ENCODE measurements at places on chromosomes 5 and 9.

- no peak for DNase-seq
Observed at GRCh38 chr9:71549023-71549422, 219.3 kb downstream of the CEMIP2 start.

- no peak for DNase-seq
Observed at GRCh38 chr5:53411388-53411787, 69.0 kb upstream of the FST start.

- DNase-seq, result no peak
Observed at GRCh38 chr9:16367605-16368231, 502.8 kb downstream of the BNC2 start.

- peak; percentile 58 for DNase-seq
Observed at GRCh38 chr9:135698767-135699166, 514 bp downstream of the SOHLH1 start.

- no peak for DNase-seq
Observed at GRCh38 chr9:16752601-16753000, 117.9 kb downstream of the BNC2 start.

DNA sequence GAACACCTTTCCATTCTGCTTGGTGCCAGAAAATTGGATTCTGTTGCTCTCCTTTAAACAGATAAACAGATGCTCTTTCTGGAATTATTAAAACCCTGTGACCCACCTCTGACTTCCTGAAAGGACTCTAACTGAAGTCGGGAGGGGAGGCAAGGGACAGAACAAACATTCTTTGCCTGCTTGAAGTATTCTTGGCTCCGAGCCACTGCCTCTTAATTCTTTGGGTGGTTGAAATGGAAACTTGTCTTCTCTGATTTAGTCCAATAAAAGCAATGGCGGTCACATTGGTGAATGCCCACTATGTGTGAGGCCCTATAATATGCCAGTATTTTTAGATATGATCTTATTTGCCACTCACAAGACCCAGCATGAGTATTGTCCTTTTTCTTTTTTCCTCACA, 236.8 kb downstream of the SLIT3 start:
- DNase-seq, result peak; percentile 37

DNA sequence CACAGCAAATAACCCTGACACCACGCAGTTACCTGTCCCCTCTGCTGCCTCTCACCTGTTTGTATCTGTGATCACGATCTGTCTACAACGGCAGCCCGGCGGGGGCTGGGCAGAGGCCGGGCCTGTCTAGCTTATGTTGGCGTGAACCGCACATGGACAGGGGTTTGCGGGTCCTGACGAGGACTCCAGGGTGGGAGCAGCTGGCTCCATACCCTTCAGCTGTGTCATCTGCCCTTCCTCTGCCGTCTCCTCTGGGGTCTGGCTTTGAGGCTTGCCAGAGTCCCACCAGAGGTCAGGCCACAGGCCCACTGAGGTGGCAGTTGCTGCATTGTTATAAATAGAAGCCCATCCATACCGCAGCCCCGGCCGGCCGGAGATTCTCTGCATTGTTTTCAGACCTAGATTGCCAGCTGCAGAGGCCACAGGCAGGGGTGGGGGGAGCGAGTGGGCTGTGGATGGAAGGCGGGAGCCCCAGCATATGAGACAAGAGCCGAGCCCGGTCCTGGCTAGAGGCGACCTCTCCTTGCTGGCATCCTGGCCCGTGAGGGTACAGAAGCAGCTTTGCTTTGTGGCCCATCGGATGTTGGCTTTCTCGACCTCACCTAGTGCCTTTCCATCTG, 37.8 kb downstream of the FAM78A start:
- DNase-seq, result no peak

DNA sequence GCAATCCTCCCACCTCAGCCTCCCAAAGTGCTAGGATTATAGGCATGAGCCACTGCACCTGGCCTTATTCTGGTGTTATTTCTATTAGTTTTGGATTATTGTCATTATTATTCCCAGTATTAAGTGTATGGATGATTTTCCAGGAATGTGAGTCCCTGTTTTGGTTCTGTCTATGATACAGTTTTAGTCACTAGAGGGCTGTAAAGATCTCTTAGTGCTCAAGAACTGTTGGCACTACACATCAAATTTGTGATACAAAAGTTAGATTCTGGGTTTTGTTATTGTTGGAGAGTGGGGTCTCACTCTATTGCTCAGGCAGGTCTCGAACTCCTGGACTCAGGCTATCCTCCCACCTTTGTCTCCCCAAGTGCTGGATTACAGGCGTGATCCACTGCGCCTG, 12.1 kb downstream of the CCL28 start:
- DNase-seq, result no peak

DNA sequence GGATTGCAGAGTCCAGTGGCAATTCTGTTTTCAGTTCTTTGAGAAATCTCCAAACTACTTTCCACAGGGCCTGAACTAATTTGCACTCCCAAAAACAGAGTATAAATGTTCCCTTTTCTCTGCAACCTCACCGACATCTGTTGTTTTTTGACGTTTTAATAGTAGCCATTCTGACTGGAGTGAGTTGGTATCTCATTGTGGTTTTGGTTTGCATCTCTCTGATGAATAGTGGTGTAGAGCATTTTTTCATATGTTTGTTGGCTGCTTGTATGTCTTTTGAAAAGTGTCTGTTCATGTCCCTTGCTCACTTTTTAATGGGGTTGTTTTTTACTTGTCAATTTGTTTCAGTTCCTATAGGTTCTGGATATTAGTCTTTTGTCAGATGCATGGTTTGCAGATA, 72.6 kb downstream of the PALM2AKAP2 start:
- DNase-seq, result no peak

GRCh38 chr5:13346401-13346800, 598.1 kb downstream of the DNAH5 start:
- DNase-seq, result no peak

GRCh38 chr9:93826209-93826608, 128.9 kb downstream of the BARX1 start:
- DNase-seq, result peak; percentile 88

DNA sequence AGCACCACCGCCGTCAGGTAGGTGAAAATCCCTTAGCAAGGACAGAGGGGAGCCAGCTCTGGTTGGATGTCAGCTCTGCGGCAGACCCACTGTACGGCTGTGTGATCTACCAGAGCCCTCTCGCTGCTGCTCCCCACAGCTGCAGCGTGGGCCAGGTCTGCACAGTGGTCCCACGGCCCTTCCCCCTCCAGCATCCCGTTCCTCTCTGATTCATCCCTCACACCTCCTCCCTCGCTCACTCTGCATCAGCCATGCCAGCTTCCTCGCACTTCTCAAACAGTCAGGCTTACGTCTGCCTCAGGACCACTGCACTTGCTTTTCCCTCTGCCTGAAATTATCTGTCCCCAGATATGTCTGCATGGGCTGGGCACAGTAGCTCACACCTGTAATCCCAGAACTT, 26.6 kb upstream of the CFAP157 start:
- DNase-seq, result no peak

DNA sequence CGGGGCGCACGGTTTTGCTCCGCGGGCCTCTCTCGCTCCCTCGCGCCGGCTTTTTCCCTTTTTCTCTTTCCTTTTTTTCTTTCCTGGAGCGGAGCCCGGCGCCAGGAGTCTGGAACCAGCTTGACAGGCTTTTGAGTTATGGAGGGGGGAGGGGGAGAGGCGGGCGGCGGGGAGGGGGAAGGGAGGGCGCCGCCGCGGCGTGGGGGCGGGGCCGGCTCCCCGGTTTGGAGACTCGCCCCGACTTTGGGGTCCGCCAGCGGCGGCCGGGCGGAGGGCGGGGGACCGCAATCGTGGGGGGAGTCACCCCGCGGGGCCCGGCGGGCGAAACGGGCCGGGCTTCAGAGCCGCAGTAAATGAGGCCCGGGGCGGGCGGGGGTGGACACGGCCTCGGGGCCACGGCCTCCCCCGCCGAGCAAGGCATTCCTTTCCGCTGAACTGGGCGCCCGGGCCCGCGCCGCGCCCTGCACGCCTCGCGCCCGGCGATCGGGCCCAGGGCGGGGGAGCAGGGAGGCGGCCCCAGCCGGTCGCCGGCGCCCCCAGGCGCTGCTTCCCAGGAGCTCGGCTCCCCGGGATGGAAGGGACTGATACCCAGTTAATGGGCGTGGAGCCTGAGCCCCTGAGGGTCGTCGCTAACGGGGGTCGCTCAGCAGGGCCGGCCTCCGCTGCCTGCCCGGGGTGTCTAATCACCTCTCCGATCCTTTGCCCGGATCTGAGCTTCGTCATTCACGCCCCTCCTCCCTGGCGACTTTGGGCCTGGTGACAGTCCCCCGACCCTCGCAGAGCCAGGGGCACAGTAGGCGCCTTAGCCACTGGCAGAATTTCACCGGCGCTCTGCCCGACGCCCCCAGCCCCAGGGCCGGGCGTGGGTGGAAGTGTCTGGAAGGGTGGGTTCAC, 138.1 kb downstream of the C9orf50 start:
- peak; percentile 84 for DNase-seq

GRCh38 chr5:160075073-160075472, 44.2 kb downstream of the PWWP2A start:
- DNase-seq, result no peak

DNA sequence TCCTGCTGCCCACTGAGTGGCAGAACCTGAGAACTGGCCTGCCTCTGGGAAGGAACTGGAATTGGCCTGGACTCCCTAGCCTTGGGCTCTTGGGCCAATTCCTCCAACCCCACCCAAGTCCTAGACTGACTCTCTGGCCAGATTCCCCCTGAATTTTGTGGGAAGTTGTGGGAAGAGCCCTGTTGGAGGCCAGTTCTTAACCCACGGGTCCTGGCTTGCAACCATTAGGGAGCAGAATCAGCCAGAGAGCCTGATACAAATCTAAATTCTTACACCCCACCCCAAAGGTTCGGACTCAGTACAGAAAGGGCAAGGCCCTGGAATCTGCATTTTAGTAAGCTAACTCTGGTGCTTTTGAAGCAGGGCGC, 125.3 kb upstream of the SLC25A48 start:
- DNase-seq, result peak; percentile 31

DNA sequence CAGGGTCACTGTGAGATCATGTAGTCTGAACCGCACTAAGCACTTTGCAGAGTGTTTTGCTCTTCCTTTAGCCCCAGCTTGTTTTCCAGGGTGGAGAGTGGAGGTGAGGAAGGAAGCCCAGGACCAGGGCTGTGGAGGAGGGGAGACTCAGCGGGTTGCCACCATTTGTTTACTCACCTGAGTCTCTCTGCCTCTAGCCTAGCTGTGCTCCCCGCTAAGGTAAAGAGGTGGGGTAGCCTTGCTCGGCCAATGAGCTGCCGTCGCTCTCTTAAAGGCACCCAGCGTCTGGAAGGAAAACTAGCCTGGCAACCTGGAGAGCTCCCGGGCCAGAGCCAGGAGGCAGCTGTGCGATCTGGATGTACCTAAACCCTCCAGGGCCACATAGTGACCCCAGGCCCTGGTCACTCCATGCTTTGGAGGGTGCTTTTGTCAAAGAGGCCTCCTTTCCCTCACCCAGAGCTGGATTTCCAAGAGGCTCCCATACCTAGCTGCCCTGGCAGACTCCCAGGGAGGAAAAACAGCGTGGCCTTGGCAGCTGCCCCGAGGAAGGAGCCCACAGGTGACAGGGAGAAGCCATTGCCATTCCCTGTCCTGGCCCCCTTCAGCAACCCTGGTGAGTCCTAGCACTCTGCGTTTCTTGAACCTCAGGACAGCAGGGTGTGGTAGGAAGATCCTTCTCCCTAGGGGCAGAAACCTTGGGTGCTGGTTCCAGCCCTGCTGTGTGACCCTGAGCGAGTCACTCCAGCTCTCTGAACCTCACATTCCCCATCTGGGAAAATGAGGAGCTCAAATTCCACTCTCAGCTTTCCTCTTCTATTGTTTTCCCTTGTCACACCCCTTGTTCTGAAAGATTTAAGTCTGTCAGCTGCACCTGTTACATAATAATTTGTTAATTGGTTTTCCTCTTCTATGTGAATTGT, 42.4 kb upstream of the LARP1 start:
- peak; percentile 96 for DNase-seq

- DNase-seq, result no peak
Observed at GRCh38 chr9:137793196-137793841, 84.3 kb upstream of the CACNA1B start.

DNA sequence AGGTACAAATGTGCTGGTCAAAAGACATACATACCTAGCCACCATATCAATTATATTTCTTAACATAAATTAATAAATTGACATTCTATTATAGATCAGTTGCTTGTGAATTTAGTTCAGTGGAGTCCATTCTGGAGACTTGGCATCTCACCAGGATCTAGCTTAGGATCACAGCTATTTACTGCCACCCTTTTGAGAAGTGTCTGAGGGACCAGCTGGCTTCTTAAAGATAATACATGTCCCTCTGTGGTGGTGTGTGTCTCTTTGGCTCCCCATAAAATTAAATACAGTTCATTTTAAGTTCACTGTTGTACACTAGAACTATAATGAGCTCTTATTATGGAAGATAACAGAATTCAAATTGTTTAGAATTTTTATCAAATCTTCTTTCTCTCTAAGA, 290.7 kb downstream of the PRELID2 start:
- no peak for DNase-seq

DNA sequence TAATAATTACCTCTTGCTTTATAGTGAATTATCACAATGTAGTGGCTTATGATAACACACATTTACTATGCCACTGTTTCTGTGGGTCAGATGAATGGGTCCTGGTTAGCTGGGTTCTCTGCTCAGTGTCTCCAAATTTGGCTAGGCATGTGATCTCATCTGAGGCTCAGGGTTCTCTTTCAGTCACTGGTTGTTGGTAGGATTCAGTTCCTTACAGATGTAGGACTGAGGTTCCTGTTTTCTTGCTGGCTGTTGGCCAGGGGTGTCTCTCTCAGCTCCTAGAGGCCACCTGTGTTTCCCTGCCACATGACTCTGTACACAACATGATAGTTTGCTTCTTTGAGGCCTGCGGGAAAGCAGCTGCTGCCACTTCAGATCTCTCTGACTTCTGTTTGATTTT, 7.1 kb downstream of the NFX1 start:
- DNase-seq, result no peak

- no peak for DNase-seq
Observed at GRCh38 chr5:40584054-40584453, 95.7 kb upstream of the PTGER4 start.

- no peak for DNase-seq
Observed at GRCh38 chr9:98506422-98507054, 202.2 kb downstream of the GABBR2 start.

DNA sequence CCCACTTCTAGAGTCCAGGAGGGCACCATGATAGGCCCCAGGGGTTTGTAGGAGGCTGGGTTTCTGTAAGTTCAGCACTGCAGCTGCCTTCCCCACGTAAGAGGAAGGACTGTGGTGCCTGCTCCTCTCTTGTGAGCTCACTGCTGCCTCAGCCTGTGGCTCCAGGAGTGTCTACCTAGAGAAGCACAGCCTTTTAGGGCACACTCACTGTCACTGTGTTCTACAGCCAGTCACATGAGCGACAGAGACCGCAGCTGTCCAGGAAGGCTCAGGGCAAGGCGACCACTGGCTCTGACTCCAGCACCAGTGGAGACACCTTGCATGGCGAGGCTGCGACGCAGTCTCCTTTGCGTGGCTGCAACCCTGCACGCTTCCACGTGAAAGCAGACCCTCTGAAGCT, 72.8 kb downstream of the OTULIN start:
- DNase-seq, result no peak

- DNase-seq, result no peak
Observed at GRCh38 chr9:77765781-77766259, 117.7 kb upstream of the GNA14 start.

- DNase-seq, result no peak
Observed at GRCh38 chr9:130128251-130128650, 44.0 kb upstream of the NCS1 start.

- DNase-seq, result no peak
Observed at GRCh38 chr5:57537811-57538210, 55.2 kb upstream of the ACTBL2 start.
